ENCODE measurements at places on chromosomes 7 and 10.

DNA sequence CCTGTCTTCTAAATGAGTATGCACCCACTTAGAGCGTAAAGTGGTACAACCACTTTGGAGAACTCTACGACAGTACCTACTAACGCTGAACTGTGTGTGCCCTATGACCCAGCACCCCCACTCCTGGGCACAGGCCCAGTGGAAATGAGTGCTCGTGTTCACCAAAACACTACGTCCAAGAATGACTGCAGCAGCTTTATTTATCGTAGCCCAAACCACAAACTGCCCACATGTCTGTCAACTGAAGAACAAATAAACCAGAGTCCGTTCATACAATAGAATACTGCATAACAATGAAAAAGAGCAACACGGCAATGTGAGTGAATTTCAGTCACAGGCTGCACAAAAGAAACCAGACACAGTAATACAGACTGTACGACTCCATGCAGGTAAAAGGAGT lies 35.4 kb downstream of the TLL2 start:
- DNase-seq = no peak

GRCh38 chr7:155584763-155585531 lies 38.6 kb upstream of the CNPY1 start:
- no peak for DNase-seq

GRCh38 chr7:27189295-27189996 lies 4.4 kb upstream of the HOXA11 start:
- DNase-seq = no peak

DNA sequence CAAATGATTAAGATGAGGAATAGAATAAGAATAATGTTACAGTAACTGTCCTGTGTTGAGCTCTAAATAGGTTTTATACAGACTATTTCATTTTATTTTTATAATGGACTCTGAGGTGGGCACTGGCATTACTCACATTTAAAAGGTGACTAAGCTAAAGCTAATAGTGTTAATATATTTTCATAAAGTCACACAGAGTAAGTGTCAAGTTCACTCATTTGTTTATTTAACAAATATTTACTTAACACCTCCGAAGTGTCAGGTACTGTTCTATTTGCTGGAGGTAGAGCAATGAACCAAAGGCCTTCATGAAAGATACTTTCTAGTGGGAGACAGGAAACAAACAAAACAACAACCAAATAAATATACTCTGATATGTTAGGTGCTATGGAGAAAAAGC lies 44.0 kb downstream of the ASB4 start:
- DNase-seq = no peak

- DNase-seq = no peak
Observed at GRCh38 chr10:5550621-5551530, 26.1 kb downstream of the CALML3 start.

DNA sequence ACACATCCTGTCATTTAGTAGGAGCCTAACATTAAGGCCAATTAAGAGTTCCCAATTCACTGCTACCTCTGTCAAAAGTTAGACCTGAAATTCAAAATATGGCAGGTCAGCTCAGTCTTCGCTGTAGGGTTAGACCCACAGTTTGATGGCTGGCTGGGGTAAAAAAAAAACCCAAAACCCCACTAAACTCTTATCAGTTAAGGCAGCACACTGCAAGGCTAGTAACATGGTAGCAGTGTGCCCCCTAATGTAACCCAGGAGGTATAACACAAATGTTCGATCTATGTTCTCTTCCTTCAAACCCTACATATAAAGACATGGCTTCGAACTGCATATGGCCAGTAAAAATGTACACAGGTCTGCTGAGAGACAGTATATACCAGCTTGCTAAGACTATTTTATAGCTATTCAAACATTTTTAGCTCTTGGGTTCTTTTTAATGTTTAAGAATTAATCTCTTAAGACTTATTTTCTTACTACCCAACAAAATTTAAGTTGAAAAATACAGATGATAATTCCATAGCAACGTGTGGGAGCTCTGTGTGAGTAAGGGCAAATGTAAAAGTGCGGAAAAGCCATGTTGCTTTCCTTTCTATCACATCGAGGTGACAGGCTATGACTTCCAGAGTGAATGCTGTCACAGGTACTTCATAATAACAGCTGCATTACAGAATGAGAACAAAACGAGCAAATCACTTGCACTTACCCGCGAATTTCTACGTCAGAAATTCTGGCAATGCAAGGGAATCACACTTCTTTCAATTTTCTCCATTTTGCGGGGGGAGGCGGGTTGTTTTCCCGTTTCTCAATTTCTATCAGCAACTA lies 168.4 kb upstream of the IMMP2L start:
- DNase-seq = no peak

GRCh38 chr7:42550706-42551470 lies 313.9 kb upstream of the GLI3 start:
- no peak for DNase-seq

DNA sequence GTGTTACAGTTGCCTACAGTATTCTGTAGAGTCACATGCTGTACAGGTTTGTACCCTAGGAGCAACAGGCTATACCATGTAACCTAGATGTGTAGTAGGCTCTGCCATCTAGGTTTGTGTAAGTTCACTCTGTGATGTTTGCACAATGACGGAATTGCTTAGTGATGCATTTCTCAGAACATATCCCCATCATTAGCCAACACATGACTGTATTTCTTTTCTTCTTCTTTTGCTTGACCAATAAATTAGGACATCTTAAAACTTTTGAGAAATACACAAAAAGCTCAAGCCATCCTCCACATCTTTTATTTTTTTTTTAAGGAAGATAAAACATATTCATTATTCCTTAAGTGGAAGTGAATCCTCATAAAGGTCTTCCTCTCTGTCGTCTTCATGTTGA lies 5.4 kb upstream of the PFKFB3 start:
- DNase-seq = no peak

GRCh38 chr10:69411476-69411875 lies 5.2 kb downstream of the TACR2 start:
- DNase-seq = no peak

GRCh38 chr7:100157334-100158228 lies 942 bp downstream of the TRAPPC14 start:
- no peak for DNase-seq

DNA sequence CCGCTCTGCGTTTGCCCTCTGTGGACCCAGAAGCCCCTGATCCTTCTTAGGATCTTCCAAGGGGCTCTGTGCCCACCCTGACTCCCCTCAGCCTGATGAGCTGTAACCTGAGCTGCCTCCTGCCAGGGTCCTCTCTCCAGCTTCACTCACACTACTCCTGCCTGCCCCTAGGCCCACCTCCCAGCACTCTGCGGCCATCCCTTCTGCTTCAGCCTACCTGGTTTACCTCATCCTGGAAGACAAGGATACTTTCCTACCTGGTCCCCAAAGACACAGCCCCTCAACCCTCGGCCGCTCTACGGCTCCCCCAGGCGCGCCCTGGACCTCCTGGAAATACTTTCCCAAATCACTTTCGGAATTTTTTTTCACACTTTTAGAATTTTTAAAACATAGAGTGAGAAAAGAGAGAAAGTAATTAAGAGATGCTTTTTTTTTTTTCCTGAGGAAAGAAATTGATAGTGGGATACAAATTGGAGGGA lies 6.4 kb upstream of the ZNF862 start:
- DNase-seq = no peak

DNA sequence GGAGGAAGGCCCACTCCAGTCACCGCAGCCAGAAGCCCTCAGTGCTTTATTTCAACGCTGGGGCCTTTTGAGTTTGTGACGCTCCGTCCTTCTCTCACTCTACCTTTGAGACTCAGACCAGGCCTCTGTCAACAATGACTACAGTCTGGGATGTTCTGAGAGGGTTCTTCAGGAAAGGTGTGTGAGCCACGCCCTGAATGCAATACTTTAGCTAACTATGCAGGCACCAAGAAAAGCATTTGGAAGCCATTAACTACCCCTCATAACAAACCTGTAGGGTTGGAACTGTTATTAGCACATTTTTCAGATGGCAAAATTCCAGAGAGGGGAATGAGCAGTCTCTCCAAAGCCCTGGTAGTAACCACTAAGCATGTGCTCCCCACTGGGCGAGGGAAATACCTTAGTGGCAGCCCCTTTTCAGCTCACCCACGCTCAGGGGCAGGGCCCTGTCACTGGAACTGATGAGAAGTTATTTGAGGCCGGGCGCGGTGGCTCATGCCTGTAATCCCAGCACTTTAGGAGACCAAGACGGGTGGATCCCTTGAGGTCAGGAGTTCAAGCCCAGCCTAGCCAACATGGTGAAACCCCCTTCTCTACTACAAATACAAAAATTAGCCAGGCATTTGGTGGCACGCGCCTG lies 5.7 kb upstream of the ARPC1B start:
- no peak for DNase-seq

- DNase-seq = peak; percentile 65
Observed at GRCh38 chr10:124742413-124743190, 1.6 kb downstream of the FAM53B start.

DNA sequence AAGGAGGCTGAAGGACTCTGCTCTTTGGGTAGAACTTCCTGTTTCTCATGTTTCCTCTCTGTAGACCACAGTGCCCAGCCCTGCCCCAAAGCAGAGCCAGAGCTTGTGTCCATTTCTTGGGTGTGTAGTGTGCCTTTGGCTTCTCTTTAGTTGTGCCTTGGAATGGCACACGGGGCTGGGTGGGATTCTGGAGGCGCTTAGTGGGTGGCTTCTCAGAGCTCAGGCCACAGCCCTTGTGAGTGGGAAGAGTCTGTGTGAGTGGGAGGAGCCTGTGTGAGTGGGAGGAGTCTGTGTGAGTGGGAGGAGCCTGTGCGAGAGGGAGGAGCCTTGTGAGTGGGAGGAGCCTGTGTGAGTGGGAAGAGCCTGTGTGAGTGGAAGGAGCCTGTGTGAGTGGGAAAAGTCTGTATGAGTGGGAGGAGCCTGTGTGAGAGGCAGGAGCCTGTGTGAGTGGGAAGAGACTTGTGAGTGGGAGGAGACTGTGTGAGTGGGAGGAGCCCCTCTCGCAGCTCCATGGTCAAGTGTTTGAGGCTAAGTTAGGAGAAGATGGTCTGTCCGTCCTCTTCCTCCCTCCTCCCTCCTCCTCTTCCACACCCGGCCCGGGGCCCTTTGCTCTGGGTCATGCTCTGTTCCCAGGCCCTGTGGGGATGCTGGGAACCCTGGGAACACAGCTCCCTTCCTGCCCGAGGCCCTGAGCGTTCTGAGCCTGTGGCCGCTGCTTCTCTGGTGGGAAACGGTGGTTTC lies 153.0 kb downstream of the GRK5 start:
- DNase-seq = no peak

GRCh38 chr7:85070967-85071628 lies 115.8 kb downstream of the SEMA3D start:
- DNase-seq = no peak

- DNase-seq = no peak
Observed at GRCh38 chr10:73796766-73797165, 11.4 kb downstream of the ZSWIM8 start.

DNA sequence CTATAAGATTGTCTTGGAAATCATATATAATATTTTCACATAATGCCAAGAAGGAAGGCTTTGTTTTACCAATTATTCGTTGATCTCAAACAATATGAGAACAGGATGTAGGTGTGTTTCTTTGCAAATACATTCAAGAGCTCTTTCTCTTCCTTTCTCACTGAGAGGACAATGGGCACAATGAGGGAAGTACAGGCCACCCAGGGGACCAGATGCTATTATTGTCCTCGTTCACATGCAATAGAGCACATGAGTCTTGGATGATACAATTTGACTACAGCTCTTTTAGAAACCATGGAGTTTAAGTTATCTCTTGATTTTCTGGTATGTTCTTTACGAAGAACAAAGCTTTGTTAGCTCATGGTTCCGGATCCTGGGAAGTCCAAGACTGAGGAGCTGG lies 323.7 kb upstream of the KLF6 start:
- DNase-seq = no peak

- DNase-seq = no peak
Observed at GRCh38 chr10:72259491-72260238, 14.1 kb upstream of the DDIT4 start.
